ENCODE measurements at places on chromosomes 13 and 19.

DNA sequence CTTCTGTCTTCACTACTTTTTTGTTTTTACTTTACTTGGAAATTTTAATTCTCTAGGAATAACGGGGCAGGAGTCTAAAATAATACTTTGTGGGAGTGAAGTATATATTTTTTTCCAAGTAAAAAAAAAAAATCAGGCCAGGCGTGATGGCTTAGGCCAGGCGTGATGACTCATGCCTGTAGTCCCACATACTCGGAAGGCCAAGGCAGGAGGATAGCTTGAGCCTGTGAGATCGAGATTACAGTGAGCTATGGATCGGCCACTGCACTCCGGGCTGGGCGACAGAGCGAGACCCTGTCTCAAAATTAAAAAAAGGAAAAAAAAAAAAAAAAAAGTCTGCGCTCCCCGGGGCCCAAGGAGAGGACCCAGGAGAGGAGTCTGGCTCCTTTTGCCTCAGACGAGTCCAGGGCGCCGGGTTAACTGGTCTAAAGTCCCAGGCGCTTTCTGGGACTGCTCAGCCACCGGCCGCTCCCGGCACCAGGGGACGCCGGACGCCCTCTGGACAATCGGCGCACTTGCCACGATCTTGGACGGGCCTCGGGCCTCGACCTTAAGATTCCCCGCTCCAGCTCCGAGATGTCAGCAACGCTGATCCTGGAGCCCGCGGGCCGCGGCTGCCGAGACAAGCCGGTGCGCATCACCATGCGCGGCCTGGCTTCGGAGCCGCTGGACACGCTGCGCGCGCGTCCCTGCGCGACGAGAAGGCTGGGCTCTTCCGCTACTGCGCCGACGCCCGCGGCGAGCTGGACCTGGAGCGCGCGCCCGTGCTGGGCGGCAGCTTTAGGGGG lies 2.7 kb upstream of the ZFP82 start:
- DNase-seq = no peak

DNA sequence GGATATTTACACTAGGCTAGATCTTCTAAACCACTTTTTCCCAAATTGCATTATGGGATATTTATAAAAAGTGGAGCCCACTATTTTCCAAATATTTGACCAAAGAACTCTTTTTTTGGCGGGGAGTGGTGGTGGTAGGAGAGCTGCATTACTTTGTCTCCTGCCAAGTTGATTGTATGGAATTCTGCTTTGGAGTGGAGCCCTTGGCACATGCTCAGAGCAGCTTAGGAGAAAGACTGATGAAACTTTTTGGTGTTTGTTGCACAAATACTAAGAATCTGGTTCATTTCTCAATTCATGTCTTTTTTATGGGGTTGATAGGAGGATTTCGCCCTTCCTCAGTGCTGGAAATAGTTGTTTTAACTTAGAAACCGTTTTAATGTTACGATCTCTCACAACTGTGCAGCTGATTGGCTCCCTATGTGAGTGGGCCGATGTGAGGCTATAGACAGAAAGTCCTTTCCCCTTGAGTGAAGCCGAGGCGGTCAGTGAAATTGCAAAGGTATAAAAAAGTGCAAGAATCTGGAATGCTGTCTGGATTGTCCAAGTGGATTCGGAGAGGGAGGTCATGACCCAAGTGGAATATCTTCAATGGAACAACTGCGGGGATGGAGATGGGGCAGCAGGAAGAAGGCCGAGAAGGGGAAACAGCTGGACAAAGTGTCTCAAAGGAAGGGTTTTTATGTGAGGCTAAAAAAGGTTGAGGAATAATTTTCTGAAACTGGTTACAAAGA lies 415.9 kb downstream of the FGF9 start:
- no peak for DNase-seq

DNA sequence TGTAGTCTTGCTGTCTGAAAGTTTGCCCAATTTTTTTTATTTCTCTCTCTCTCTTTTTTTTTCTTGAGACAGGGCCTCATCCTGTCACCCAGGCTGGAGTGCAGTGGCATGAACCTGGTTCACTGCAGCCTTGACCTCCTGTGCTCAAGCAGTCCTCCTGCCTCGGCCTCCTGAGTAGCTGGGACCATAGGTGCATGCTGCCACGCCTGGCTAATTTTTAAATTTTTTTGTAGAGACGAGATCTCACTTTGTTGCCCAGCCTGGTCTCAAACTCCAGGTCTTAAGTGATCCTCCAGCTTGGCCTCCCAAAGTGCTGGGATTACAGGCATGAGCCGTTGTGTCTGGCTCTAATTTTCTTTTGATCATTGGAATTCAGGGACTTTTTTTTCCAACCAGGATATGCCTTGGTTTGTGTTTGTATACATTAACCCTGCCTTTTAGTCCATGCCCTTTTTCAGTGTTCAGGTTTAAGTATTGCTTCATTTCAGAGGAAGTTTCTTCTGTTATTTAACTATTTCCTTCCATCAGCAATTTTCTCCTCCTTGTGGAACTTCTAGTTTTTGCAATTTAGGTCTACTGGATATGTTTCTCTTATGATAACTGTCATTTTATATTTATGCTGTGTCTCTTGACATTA lies 201.4 kb downstream of the PCCA start:
- no peak for DNase-seq

DNA sequence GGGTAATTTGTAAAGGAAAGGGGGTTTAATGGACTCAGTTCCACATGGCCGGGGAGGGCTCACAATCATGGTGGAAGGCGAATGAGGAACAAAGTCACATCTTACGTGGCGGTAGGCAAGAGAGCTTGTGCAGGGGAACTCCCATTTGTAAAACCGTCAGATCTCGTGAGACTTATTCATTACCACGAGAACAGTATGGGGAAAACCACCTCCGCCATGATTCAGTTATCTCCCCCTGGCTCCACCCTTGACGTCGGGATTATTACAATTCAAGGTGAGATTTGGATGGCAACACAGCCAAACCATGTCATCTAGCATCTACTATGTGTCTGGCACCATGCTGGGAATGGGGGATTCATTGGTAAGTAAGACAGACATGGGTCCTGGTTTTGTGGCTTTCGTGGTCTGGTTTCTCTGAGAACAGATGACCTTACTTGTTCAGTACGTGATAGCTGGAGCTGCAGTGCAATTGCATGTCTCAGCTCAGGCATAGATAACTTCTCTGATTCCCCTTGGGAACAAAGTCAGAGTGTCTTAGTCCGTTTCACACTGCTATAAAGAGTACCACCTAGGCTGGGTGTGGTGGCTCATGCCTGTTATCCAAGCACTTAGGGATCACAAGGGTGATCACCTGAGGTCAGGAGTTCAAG lies 8.3 kb downstream of the ZNF554 start:
- DNase-seq = no peak

DNA sequence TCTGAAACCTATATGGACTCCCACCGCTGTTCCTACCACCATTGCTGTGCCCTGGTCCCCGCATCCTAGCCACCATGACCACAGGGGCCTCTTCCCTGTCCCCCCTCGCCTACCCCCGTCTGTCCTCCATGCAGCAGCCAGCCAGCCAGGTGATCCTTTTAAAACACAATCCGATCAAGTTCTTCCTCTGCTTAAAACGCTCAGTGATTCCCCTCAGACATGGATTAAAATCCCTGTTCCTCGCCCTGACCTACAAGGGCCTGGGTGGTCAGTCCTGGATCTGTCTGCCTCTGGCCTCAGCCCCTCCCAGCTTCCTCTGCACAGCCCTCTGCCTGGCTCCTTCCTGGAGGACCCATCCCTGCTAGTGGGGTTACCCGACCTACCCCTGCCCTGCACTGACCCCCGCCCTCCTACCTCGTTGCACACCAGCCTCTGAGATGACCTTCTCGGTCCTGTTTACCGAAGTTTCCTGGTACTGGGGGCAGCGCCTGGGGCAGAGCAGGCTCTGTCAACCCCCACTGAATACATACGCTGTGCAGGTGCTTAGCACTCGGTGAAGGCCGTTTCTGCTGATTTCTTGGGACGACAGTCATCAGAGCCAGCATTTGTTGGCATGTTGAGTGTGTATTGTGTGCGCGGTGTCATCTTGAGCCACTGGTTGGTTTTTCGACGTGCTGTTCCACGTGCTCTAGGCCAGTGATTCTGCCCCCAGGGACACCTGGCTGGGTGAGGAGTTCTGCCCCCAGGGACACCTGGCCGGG lies 14.7 kb upstream of the LENG8 start:
- DNase-seq = no peak

DNA sequence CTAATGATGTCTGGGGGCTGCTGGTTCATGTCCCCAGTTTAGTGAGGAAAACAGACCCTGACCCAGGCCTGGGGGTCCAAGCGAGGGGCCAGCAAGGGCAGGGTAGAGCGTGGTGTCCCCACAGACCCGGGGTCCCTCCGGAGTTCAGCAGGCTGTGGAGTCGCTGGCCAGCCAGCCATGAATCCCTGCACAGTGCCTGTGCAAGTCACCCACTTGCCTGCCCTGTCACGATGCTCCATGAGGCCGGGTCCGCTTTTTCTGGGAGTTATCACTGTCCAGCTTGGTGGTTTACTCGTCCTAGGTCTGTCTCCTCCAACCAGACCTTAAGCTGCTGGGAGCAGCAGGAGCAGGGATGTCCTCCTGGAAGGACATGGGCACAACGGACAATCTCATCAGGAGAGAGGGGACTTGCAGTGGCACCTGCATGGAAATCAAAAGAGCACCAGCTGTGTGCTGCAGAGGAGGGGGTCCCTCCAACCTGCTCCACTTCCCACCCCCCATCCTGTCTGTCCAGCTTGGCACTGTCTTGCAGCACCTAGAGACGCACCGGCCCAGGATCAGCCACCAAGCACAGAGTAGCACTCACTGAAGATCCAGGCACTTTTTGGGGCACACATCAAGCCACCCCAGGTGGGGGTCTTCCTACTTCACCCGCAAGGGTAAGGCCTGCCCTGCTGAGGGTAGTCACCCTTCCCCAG lies 121.8 kb downstream of the URI1 start:
- no peak for DNase-seq

DNA sequence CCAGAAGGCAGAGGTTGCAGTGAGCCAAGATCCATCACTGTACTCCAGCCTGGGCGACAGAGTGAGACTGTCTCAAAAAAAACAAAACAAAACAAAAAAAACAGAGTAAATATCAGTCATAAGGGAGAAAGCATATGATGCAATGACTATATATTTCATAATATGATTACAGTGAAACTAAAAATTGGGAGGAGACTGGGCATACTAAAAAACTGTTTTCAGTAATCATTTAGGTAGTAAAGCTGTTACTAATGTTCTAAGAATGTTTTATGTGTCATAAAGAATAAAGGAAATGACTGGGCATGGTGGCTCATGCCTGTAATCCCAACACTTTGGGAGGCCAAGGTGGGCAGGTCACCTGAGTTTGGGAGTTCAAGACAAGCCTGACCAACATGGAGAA lies 15.9 kb downstream of the ZNF573 start:
- no peak for DNase-seq

DNA sequence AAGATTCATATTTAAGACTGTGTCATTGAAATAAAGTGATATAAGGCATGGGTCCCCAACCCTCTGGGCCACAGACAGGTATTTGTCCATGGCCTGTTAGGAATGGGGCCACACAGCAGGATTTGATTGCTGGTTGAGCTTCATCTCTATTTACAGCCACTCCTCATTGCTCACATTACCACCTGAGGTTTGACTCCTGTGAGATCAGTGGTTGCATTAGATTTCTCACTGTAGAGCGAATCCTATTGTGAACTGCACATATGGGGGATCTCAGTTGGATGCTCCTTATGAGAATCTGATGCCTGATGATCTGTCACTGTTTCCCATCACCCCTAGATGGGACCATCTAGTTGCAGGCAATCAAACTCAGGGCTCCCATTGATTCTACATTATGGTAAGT lies 132.1 kb downstream of the PCDH17 start:
- no peak for DNase-seq

- no peak for DNase-seq
Measured at GRCh38 chr19:14112809-14113385, 4.7 kb downstream of the PRKACA start.

GRCh38 chr13:80386002-80386401 lies 45.1 kb upstream of the SPRY2 start:
- peak; percentile 19 for DNase-seq

DNA sequence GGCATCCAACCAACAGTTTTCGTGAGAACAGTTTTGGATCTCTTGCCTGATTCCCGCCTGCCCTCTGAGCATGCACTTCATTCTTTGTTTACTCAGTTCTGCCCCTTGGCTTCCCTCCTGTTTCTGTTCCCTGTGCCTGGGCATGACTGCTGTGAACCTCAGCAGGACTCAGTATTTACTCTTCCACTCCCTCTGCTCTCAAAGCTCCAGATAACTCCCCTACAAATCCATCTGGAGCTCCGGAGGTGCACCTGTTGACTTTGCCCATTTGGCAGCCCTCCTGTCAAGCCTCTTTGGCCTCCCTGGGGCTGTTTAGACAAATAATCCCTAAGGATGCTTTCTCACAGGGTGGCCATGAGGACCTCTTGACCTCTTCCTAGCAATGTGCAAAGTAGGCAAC lies 34.2 kb upstream of the ARGLU1 start:
- no peak for DNase-seq

DNA sequence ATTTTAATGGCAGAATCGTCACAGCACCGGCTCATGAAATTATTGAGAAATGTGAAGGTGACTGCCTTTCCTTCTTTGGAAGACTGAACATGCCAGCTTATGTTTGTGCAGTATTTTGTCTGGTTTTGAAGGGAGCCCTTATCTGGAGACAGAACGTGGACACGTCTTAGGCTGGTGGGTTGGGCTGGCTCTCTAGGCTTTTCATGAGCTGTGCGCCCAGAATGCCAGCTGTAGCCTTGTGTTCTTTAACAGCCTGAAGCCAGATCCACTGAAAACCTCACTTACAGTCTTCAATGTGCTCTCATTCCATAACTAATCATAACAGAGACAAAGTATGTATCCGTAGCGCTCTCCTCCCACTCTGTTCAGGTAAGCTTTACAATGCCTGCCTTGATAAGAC lies 184.4 kb upstream of the HTR2A start:
- no peak for DNase-seq

DNA sequence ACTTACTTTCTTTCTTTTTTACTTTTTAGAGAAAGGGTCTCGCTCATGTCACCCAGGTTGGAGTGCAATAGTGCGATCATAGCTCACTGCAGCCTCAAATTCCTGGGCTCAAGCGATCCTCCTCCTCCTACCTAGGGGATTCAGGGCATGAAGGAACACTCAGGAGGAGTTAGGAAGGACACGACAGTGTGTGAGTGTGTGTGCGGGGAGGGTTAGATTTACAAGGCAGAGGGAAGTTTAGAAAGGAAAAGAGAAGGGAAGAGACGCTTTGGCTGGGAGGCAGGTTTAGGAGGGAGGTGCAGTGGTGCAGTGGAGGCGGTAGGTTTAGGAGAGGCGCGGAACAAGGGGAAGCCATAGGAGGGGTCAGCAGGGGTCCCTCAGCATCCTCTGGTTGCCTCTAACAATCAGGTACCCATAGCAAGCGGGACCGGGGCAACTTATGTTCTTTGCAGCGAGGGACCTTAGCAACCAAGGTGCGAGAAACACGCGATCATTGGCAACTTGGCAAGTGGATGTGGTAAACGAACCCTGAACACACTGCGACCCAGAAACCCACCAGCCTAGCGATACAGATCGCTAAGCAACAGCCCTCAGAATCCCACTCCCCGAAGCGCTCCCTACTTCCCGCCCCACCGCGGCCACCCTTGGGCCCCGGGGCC lies 501 bp downstream of the SIRT2 start:
- DNase-seq = no peak

Data from CD4-positive, alpha-beta T cell treated with Interleukin-21 for 1 hour (primary cell).